ENCODE measurements at places on chromosomes 4 and X. TPM values are rescaled to one million over a fixed set of nuclear protein-coding genes. Genes with fewer than 3 reads are reported as not detected.

GAGE12H gene
- not detected for total RNA-seq

GRCh38 chrX:71222929-71223328, at the start of gene GJB1:
GJB1 (plus strand) TSS chrX:71223224; CDS start chrX:71223708, 484 bp downstream.
- H3K4me3 ChIP-seq: no peak within 1 kb of the TSS
- no peak within 1 kb of the TSS for H3K27ac ChIP-seq
- H3K4me1 ChIP-seq: no peaks in the 10 kb centered on the region

- no peak overlapping the region for H3K27ac ChIP-seq
- H3K36me3 ChIP-seq: no peaks in the 10 kb centered on the region
- H3K4me1 ChIP-seq: no peaks in the 10 kb centered on the region
- H3K4me3 ChIP-seq: no peak overlapping the region
- no peaks in the 10 kb centered on the region for H3K27me3 ChIP-seq
- no peak for DNase-seq
Observed at GRCh38 chr4:57435300-57435699, 325.1 kb upstream of the IGFBP7 start.

DNA sequence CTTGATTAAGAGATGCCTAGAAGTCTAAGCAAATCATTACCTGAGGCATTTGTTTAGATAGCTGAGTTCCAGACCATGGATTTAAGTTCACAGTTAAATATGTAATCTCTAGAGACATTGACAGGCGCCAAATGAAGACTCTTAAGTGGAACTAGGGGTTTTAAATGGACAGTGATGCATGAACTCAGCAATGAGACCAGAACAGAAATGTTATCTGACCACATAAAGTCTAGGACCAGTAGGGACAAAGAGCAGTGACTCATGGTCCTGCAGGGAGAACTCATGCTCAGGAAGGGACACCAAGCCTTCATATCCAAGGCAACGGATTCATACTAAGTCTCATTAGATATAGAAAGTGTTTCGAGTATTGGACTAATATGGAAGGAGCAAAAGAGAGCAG, 152.3 kb downstream of the PPARGC1A start:
- H3K36me3 ChIP-seq: no peaks in the 10 kb centered on the region
- no peak overlapping the region for H3K27ac ChIP-seq
- no peaks in the 10 kb centered on the region for H3K4me1 ChIP-seq
- DNase-seq: no peak
- no peaks in the 10 kb centered on the region for H3K27me3 ChIP-seq

CFI gene
- total RNA-seq: 2.2 TPM

TBC1D19 gene
- 19.4 TPM for total RNA-seq

MMRN1 gene
- 17.8 TPM for total RNA-seq

GAGE13 gene
- total RNA-seq: not detected

JCHAIN gene
- total RNA-seq: 1.6 TPM

DNA sequence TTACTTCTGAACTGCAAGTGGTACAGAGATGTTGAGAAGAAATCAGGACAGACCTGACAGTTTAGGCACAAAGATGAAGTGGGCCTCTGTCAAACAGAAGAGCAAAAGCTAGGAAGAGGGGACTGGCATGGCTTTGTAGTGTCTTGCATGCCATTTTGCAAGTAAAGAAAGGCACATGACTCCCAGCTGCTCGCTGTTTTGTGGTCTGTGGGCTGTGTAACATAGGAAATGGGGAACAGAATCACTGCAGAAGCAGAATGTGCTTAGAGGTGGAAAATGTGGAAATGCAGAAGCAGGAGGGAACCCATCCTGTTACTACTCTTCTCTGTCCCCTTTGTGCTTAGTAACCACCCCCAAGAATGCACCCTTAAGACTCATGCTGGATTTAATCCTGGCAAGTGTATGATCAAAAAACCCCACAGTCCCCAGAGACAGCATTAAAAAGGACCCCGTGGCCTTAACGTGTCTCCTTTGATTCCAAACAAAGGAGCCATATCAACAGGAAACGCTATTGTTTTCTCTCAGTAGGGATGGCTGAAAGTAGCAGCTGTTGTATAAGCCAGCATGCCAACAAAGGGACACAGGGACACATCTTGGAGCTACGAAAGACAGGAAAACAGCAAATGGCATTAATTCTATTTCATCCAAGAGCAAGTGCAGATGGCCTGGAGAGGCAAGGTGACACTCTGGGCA, 177.6 kb upstream of the GLRA2 start:
- no peaks in the 10 kb centered on the region for H3K4me1 ChIP-seq
- DNase-seq: no peak
- H3K36me3 ChIP-seq: no peaks in the 10 kb centered on the region
- H3K27ac ChIP-seq: no peak overlapping the region

- no peak overlapping the region for H3K4me3 ChIP-seq
- no peaks in the 10 kb centered on the region for H3K27me3 ChIP-seq
- DNase-seq: no peak
- H3K27ac ChIP-seq: no peak overlapping the region
- H3K36me3 ChIP-seq: no peaks in the 10 kb centered on the region
Observed at GRCh38 chrX:97597954-97598353, 714.2 kb downstream of the RPA4 start.
